ENCODE measurements at places on chromosomes 13 and 19.

GRCh38 chr13:60094385-60095088 lies 69.2 kb downstream of the DIAPH3 start:
- no peak for DNase-seq
- H3K4me1 ChIP-seq: peaks cover 18% of the 10 kb centered on the region
- H3K36me3 ChIP-seq: no peaks in the 10 kb centered on the region
- H3K27ac ChIP-seq: no peak overlapping the region
- H3K4me3 ChIP-seq: no peak overlapping the region

- no peak for DNase-seq
- peak within 1 kb of the TSS; percentile 96 for H3K27ac ChIP-seq
- no peaks in the 10 kb centered on the region for H3K27me3 ChIP-seq
- peaks cover 20% of the 10 kb centered on the region for H3K4me1 ChIP-seq
Measured at GRCh38 chr19:38388349-38389100, at the start of gene SPRED3. SPRED3 (plus strand) TSS chr19:38388697; CDS start chr19:38390303, 1,606 bp downstream.

DNA sequence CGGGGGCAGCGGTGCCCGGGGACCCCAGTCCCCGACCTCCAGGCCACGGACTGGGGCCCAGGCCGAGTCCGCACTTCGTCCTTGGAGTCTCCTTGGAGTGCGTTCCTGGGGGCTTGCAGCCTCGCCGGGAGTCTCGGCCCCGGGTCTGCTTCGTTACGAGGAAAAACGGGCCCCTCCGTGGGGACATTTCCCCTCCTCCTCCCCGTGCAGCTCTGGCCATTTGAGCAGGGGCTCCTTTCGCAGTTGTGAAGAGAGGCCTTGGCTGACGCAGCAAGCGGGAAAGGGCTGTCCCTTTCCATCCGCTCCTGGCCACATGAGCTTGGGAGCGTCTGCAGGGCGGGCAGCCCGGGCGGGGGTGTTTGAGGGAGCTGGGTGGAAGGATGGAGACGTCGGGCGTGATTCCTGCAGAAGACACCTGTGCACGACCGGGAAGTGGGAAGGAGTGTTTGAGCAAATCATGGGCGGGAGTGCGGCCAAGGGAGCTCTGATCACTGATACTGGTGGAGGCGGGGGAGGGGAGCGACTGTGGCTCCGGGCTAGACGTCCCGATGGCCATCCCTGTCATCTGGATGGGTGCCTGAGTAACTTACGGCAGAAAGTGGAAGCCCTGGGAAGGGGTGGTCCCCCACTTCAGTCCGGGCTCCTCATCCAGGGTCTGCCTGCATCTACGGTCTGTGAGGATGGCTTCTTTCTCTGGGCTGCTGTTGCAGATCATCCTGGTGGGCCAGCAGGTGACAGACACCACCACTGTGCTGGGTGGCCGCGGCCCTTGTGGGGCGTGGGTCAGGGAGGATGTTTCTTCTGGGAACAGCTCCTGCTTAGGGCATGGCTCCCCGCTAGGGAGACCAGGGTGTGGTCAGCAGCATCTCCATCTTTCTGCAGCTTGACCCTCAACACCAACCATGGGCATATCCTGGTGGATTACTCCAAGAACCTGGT lies 736 bp downstream of the GPI start:
- no peaks in the 10 kb centered on the region for H3K27me3 ChIP-seq
- H3K4me3 ChIP-seq: peak overlapping the region; percentile 97
- peaks cover 21% of the 10 kb centered on the region for H3K36me3 ChIP-seq

DNA sequence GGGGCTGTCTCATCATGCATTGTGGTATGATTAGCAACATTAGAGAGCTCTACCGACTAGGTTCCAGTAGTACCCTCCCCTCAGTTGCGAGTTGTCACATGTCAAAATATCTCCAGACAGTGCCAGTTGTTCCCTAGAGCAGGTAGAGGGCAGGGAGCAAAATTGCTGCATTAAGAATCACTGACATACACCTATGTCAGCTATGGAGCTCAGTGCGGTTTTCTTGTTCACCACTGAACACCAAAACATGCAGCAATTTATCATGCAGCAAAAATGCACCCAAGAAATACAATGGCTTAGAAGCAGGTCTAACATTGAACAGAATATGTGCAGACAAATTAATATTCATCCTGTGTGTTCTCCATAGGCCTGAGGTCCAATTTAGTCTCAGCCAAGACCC lies 186.9 kb upstream of the STARD13 start:
- H3K36me3 ChIP-seq: peaks cover under 1% of the 10 kb centered on the region
- no peaks in the 10 kb centered on the region for H3K4me1 ChIP-seq
- H3K27me3 ChIP-seq: no peaks in the 10 kb centered on the region
- H3K4me3 ChIP-seq: no peak overlapping the region

GRCh38 chr13:27298849-27299248 lies 28.2 kb downstream of the RASL11A start:
- no peaks in the 10 kb centered on the region for H3K4me1 ChIP-seq
- H3K27ac ChIP-seq: no peak overlapping the region
- H3K36me3 ChIP-seq: peaks cover 2% of the 10 kb centered on the region

DNA sequence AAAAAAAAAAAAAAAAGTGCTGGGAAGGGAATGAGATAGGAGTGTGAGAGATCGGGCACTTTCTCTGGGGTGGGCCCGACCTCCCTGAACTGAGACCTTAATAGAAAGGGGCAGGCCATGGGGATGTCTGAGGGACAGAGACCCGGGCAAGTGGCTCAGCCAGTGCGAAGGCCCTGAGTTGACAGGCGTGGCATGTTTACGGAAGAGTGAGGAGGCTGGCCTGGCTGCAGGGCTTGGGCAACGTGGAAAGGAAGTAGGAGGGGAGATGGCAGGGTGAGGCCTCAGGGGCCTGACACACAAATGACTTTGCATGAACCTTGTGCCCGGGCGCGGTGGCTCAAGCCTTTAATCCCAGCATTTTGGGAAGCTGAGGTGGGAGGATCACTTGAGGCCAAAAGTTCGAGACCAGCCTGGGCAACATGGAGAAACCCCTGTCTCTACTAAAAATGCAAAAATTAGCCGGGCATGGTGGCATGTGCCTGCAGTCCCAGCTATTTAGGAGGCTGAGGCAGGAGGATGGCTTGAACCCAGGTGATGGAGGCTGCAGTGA lies 13.9 kb downstream of the FCHO1 start:
- H3K4me3 ChIP-seq: no peak overlapping the region
- no peak for DNase-seq
- H3K27ac ChIP-seq: no peak overlapping the region
- H3K4me1 ChIP-seq: peaks cover 12% of the 10 kb centered on the region
- no peaks in the 10 kb centered on the region for H3K36me3 ChIP-seq

- peaks cover 38% of the 10 kb centered on the region for H3K4me1 ChIP-seq
- no peaks in the 10 kb centered on the region for H3K27me3 ChIP-seq
- H3K4me3 ChIP-seq: peak overlapping the region; percentile 31
- peak overlapping the region; percentile 80 for H3K27ac ChIP-seq
- H3K36me3 ChIP-seq: peaks cover 2% of the 10 kb centered on the region
Measured at GRCh38 chr19:4987256-4987655, 18.3 kb downstream of the KDM4B start.

DNA sequence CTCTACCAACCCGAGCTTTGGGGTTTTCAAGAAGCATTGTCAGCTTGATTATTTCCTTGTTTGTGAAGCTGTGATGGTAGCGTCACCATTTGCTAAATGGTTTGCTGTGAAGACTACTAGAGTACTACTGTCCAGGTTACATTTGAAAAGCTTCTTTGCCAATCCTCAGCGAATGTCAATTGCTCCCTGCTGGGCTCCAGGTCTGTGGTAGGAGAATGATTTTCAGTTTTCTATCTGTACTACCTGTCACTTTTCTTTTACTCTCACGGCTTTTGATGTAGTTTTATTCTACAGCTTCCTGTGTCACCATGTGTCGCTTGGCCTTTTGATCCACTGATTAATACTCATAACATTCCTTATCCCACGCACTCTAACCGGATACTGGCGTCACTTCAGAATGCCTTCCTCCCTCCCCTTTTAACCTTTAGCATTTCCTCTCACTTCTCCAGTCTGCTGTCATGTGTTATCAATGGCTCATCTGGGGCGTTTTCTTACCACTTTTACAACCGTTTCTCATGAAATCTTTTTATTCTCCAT lies 7.5 kb upstream of the GPR183 start:
- peaks cover 2% of the 10 kb centered on the region for H3K36me3 ChIP-seq
- H3K4me3 ChIP-seq: no peak overlapping the region
- peak overlapping the region; percentile 39 for H3K27ac ChIP-seq
- peaks cover 57% of the 10 kb centered on the region for H3K4me1 ChIP-seq
- no peaks in the 10 kb centered on the region for H3K27me3 ChIP-seq

DNA sequence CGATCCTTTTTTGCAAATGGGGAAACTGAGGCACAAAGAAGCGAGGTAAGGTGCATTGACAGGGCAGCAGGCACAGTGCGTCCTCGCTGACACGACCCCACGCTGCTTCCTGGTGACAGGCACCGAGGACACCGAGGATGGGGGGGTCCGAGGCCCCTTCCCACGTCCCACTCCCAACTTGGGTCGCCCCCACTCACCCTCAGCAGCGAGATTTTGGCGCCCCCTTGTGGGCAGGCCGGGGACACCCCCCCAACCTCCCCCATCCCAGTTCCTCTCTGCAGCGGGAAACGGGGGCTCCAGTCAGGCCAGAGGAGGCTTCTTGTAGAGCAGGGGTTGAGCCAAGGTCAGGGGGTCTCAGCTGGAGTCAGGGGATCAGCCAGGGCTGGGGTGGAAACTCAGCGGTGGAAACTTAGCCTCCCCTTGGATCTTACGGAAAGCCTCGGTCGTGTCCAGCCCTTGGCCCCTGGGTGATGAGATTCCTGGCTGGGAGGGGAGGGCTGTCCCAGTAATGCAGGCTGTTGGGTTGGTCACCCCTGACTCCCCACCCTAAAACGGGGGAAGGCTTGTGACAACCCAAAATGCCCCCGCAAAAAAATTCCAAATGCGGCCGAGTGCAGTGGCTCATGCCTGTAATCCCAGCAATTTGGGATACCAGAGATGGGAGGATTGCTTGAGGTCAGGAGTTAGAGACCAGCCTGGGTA lies 8.2 kb downstream of the SMIM24 start:
- no peak overlapping the region for H3K27ac ChIP-seq
- peaks cover 3% of the 10 kb centered on the region for H3K36me3 ChIP-seq
- H3K27me3 ChIP-seq: no peaks in the 10 kb centered on the region
- peaks cover 9% of the 10 kb centered on the region for H3K4me1 ChIP-seq
- DNase-seq: no peak

- no peak overlapping the region for H3K4me3 ChIP-seq
- no peak overlapping the region for H3K27ac ChIP-seq
- H3K27me3 ChIP-seq: peaks cover 3% of the 10 kb centered on the region
- DNase-seq: no peak
- peaks cover 12% of the 10 kb centered on the region for H3K4me1 ChIP-seq
Measured at GRCh38 chr13:96819375-96819774, 174.9 kb downstream of the OXGR1 start.

GRCh38 chr13:33743438-33744368 lies 74.2 kb upstream of the RFC3 start:
- no peak overlapping the region for H3K4me3 ChIP-seq
- DNase-seq: no peak
- no peak overlapping the region for H3K27ac ChIP-seq
- H3K4me1 ChIP-seq: peaks cover 10% of the 10 kb centered on the region
- no peaks in the 10 kb centered on the region for H3K36me3 ChIP-seq

DNA sequence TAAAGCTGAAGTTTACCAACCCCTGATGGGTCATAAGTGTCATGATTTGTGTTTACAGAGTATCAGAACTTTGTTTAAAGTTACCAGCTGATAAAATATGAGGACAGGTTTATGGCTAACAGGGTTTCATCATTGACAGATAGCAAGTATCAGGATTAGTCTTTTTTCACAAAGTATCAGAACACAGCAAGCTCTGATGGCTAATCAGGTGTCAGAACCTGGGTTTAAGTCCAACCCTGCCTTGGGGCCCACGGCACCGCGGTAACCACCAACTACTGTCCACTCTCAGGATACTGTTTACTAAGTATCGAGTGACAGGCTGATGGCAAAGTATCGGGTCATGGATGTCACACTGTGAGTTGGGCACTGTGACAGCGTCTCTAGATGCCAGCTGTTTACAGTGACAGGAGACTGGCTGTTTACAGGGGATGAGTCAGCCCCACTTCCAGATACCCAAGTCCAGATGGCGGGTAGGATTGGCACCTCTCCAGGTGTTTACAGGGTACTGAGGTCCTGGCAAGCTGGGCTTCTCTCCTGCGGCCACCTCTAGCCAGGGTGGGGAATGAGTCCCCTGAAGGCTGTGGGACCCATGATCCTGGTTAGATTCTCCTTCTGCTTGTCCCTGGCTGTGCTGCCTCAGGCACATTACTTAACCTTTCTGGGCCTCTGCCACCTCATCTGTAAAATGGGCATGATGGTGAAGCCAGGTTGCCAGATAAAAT lies 21.8 kb downstream of the ARRDC2 start:
- no peaks in the 10 kb centered on the region for H3K27me3 ChIP-seq
- H3K36me3 ChIP-seq: no peaks in the 10 kb centered on the region
- H3K4me1 ChIP-seq: peaks cover 7% of the 10 kb centered on the region

GRCh38 chr19:47179653-47180310 lies 49.1 kb downstream of the SAE1 start:
- peaks cover 21% of the 10 kb centered on the region for H3K36me3 ChIP-seq
- H3K27me3 ChIP-seq: no peaks in the 10 kb centered on the region
- no peak overlapping the region for H3K27ac ChIP-seq
- H3K4me1 ChIP-seq: peaks cover 22% of the 10 kb centered on the region
- DNase-seq: no peak
- H3K4me3 ChIP-seq: no peak overlapping the region

- DNase-seq: no peak
- peaks cover 2% of the 10 kb centered on the region for H3K36me3 ChIP-seq
- H3K27me3 ChIP-seq: peaks cover 5% of the 10 kb centered on the region
- H3K27ac ChIP-seq: no peak overlapping the region
- H3K4me3 ChIP-seq: no peak overlapping the region
Measured at GRCh38 chr13:84332346-84332745, 450.1 kb upstream of the SLITRK1 start.

DNA sequence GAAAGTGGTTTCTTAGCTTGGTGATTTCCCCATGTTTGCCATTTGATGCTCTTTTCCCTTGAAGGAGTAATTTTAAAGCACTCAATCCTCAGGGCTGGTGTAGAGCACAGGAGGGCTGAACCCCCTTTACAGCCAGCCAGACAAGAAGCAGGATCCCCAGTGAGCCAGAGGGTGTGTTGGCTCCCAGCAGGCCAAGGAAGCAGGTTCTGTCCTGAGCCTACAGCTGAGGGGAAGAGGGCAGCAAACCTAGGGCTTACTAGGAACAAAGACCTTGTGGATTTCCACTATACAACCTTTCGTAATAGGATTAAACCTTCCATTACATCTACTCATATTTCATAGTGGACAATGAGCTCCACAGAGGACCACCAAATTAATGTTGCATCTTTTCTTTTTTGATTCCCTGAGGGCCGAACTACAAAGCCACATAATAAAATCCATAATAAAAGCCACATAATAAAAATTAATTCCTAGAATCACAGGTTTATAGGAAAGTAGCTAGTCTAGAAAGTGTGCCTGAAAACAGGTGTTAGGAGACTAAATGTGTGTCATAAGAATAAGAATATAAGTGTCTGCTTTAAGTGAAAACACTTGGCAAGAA lies 300.2 kb downstream of the DCLK1 start:
- no peaks in the 10 kb centered on the region for H3K27me3 ChIP-seq
- DNase-seq: no peak
- H3K36me3 ChIP-seq: no peaks in the 10 kb centered on the region
- no peak overlapping the region for H3K4me3 ChIP-seq

GRCh38 chr19:2607712-2608601 lies 94.5 kb downstream of the GNG7 start:
- peaks cover 1% of the 10 kb centered on the region for H3K36me3 ChIP-seq
- H3K27me3 ChIP-seq: no peaks in the 10 kb centered on the region
- peak; percentile 80 for DNase-seq
- no peak overlapping the region for H3K27ac ChIP-seq
- peaks cover 65% of the 10 kb centered on the region for H3K4me1 ChIP-seq
- no peak overlapping the region for H3K4me3 ChIP-seq

Data from chondrocyte (in vitro differentiated cells).